ENCODE measurements at places on chromosomes 11 and 22.
A peak's percentile ranks its signal among the peaks of the same experiment; 100 is the strongest.

GRCh38 chr11:119172513-119172912 lies 4.0 kb downstream of the NLRX1 start:
- DNase-seq: no peak

DNA sequence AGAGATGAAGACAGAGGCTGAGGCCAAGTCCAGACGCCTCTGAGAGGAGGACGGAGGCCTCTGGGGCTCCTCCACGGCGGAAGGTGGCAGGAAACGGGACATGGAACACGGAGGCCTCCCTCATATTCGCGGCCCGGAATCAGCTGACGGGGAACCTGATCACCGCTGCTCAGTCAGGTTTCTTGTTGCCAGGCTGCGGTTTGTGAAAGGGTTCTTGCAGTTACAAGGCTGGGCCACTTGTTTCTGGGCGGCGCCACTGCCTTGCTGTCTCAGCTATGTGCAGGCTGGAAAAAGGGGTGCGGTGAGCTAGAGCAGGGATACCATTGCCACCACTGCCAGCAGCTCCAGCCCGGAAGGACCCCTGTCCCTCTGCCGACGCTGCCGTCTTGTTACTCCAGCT lies 10.0 kb upstream of the MMP1 start:
- no peak for DNase-seq

DNA sequence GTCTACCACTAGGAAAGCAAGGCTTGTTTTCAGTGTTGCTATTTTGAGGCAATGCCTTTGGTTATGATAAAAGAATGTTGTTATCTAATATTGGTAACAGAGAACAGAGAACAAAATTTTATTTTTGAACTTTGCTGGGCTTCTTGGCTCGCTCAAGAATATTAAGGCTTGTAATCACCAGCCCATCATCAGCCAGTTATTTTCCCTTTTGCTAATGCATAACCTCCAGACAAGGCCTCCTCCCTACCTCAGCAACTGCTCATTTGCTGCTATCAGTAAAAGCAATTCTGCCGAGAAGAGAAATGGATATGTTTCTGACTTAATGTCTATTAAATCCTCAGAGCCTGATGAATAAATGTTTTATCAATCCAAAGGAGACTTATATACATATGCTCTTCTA lies 8.9 kb downstream of the MTMR2 start:
- DNase-seq: no peak

- DNase-seq: no peak
Observed at GRCh38 chr11:8930456-8931175, 2.1 kb downstream of the C11orf16 start.

DNA sequence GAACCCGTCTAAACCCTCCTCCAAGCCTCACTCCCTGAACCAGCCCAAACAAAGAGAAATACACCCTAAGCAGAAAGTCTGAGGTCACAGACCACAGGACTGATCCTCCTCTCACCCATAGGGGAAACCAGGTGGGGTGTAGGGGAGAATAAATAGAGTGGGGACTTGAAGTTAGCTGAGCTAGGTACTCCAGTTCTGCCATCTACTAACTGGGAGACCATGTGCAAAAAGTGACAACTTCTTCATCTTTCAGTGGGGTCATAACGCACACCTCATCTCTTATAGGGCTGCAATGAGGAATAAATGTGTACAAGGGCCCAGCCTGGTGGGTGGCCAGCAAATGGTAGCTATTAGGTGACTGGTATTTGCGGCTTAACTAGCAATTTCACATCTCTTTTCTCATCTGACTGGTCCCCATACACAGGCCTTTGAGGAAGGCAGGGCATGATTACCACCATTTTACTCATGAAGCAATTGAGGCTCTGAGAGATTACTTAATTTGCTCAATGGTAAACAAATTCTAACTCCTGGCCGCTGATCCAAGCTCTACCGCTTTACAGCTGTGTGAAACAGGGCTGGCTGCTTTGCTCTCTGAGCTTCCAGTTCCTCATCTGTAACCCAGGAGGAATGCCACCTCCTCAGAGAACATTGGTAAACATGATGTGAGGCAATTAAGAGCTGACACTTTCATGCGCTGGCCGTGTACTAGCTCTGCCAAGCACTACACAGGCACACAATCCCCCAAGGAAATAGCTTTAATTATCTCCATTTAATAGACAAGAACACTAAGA lies 16.6 kb downstream of the TBC1D10A start:
- DNase-seq: no peak

- DNase-seq: no peak
Observed at GRCh38 chr11:75184757-75185425, 34.0 kb downstream of the SLCO2B1 start.

DNA sequence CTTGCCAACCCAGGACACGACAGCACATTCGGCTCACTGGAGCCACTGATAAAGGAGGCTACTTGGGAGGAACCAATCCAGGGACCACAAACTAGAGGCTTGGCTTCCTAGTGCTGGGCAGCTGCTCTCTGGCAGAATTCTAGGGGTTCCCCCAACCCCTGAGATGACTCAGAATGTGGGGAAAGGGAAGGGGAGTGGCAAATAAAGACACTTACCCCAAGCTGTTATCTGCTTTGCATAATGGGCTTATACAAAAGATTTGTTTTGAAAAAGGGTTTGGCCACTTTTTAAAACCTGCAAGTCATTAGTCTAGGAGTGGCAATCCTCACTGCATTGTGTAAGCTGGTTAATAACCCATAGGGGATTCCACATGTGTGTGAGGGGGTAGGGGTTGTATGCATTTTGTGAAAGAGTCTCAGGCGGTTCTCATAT lies 64.1 kb upstream of the LMO1 start:
- no peak for DNase-seq

GRCh38 chr11:67409261-67409666 lies 5.4 kb downstream of the TBC1D10C start:
- no peak for DNase-seq

DNA sequence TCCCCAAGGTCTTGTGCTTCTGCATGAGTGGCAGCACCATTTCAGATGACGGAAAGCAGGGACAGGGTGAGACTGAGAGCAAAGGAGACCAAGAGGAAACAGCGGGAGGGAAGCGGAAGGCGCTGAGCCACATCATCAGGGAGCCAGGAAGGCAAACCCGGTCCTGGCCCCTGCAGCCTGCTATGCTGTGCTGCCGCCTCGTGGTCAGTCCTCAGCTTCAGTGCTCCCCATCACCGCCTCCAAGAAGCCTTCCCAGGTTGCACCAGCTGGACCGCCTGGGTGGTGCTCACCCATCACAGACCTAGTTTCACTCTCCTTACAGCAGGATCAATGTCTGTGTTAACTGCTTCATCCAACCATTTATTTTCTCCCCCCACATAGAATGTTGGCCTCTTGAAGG lies 73.0 kb upstream of the PHF21B start:
- DNase-seq: no peak

DNA sequence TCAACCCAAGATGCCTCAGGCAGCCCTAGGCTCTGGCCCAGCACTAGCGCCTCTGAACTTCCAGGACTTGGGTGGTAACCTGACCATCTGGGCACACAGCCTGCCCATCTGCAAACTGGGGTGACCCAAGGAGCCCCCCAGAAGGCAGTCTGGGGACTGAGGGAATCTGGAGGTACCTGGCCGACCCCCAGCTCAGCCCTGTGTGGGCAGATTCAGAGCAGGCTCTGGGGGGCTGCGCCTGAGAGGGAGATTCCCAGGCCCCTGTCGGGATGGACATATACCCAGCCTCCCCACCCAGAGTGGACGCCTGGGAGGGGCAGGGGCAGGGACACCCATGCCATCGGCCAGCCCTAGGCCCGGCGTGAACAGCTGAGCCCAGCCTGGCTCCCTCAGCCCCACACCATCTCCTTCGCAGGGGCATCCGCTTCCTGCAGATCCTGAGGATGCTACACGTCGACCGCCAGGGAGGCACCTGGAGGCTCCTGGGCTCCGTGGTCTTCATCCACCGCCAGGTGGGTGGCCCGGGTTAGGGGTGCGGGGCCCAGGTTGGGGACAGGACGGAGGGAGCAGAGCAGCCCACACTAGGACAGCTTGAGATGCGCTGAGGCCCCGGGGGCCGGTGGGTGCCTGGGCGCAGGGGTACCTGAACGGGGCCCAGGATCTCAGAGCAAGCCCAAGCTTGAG lies 126.9 kb downstream of the KCNQ1 start:
- DNase-seq: no peak

GRCh38 chr22:19109198-19110063 lies 12.8 kb downstream of the DGCR2 start:
- DNase-seq: peak; percentile 15

- no peak for DNase-seq
Observed at GRCh38 chr11:78313181-78313795, 104.3 kb downstream of the GAB2 start.

DNA sequence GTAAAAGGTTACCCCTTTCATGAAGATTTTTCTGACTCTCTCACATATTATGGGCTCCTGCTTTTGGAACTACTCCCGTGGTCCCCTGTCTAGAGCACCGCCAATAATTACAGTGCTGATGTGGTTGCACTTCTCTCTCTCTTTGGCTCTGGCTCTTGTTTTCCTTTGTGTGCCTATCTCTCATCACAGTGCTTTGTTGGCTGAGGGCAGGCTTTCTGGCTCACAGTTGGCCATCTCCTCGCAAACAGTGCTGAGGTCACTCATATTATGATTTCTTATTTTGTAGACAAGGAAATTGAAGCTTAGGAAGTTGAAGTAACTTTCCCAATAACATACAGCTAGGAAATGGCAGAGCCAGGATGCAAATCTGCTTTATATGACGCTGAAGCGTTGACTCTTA lies 192.5 kb downstream of the DDX10 start:
- no peak for DNase-seq

GRCh38 chr11:119903389-119903788 lies 174.4 kb upstream of the NECTIN1 start:
- DNase-seq: no peak

DNA sequence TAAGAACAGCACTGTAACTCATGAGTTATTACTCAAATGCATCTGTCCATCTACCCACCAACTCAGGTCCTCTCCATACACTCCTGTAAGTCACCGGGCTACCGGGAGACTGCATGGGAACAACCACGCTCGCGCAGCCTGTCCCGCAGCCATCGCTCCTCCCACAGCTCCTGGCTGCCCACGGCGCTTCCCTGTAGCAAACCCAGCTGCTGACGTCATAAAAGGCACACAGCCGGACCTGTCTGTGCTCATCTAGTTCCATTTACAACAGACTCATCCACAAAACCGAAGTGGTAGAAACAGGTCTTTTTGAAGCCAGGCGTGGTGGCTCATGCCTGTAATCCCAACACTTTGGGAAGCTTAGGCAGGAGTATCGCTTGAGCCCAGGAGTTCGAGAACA lies 23.4 kb upstream of the PACSIN2 start:
- no peak for DNase-seq

- peak; percentile 15 for DNase-seq
Observed at GRCh38 chr11:78138694-78139421, 568 bp downstream of the ALG8 start.

DNA sequence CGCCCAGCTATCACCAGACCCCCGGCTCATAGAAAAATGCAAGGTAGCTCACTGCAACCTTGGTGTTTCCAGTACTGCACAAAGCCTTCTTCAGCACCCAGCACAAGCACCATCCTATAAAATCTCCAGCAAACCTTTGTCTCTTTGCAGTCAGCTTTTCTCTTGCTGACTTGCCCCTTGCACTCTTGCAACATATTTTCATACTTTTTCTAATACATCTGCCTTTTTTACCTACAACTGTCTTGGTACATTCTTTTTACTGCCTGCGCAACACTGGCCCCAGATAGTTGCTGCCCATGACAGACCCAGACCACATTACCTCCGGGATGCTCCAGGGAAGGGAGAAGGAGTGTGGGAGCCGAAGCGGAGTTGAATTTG lies 142.4 kb downstream of the MPPED1 start:
- DNase-seq: no peak

GRCh38 chr11:31720225-31720624 lies 90.9 kb downstream of the PAX6 start:
- DNase-seq: no peak
